Activated CD4-positive, alpha-beta T cell treated with anti-CD3 and anti-CD28 coated beads for 36 hours (primary cell): ENCODE measurements at places on chromosomes 13 and 19.

DNA sequence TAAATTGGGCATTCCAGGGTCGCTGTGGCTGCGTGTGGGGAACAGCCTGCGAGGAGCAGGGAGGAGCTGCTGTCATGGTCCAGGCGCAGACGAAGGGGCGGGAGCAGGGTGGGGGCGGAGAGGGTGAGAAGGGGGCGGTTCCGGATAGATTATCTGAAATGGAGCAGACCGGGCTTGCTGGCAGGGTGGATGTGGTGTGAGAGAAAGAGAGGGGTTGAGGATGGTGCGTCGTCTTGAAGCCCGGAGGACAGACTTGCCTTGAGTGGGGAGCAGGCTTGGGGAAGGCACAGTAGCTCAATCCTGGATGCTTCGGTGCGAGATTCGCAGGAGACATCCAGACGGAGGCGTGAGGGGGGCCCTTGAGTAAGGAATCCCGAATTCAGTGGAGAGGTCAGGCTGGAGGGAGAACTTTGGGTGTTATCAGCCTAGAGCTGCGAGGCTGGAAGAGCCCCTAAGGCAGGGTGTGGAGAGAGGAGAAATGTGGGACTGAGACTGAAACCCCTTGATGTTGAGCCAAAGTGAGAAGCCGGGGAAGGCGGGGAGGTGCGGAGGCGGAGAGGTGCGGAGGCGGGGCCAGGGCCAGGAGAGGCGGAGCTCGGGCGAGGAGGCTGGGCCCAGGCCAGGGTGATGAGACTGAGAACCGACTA lies 40.6 kb downstream of the DPF1 start:
- peak; percentile 14 for DNase-seq

GRCh38 chr13:65555962-65556361 lies 1674.2 kb downstream of the PCDH9 start:
- DNase-seq: no peak

DNA sequence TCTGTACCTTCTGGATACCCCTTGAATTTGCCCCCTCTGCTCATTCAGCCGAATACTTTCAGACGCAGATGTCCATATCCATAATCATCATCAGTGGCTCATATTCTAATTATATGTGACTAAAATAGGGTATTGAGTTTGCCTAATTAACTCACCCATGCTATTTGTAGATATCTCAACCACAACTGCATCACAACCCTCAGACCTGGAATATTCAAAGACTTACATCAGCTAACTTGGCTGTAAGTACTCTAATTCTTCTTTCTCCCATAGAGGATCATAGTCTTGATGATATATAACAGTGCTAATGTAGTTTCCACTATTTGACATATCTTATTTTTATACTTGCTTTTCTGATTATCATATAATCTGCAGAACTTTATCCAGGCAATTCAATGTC lies 35.8 kb downstream of the RXFP2 start:
- no peak for DNase-seq

- no peak for DNase-seq
These were observed 1189.2 kb downstream of the EFNB2 start for GRCh38 chr13:105346141-105346775.

GRCh38 chr19:13884726-13885591 lies 8.0 kb downstream of the NANOS3 start:
- DNase-seq: no peak

- DNase-seq: no peak
These were observed 532.4 kb upstream of the SGCG start for GRCh38 chr13:22648320-22648801.

GRCh38 chr19:19329126-19329525 lies 8.5 kb downstream of the MAU2 start:
- peak; percentile 25 for DNase-seq

GRCh38 chr13:39888865-39889810 lies 233.7 kb downstream of the COG6 start:
- DNase-seq: no peak

GRCh38 chr13:86946734-86947133 lies 724.4 kb upstream of the SLITRK5 start:
- DNase-seq: no peak
